ENCODE measurements at places on chromosomes 11 and 22.

DNA sequence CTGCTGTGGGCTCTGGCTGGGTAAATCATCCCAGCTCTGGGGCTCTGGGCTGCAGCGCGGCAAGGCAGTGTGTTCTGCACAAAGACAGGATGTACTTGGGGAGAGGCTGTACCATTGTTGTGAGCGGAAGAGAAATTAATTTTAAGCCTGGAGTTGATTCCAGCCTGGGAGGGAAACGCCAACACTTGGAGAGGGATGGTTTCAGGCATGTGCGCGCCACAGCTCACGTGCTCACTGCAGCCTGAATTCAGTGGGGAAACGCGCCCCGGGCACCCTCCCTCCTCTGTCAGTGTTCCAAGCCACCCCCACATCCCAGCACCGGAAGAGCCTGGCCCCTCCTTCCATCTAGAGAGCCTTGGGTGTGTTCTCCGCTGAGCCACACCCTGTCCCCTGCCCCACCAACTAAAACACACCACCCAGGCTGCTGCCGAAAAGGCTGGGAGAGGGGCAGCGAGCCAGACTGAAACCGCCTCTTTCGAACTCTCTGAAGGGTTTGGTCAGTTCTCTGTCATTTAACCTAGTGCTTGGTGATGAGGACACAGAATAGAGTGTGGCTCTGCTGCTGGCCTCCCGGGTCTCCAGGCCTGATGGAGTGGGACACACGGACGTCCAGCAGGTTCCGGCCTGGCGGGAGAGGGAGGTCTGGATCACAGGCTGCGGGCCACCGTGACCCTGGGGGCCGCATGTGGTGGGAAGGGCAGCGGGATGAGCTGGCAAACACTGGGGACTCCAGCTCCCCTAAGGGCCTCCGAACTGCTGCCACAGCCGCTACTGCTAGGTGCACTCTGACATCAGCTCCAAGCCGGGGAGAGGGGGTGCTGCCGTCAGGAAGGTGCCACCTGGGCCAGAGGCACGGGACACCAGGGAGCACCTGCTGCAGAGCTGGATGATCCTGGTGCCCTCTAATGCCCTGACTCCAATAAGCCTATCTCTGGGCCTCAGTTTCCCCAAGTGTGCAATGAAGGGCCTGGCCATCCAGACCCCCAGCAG is 230.8 kb downstream of the CTTN start:
- DNase-seq, result no peak

DNA sequence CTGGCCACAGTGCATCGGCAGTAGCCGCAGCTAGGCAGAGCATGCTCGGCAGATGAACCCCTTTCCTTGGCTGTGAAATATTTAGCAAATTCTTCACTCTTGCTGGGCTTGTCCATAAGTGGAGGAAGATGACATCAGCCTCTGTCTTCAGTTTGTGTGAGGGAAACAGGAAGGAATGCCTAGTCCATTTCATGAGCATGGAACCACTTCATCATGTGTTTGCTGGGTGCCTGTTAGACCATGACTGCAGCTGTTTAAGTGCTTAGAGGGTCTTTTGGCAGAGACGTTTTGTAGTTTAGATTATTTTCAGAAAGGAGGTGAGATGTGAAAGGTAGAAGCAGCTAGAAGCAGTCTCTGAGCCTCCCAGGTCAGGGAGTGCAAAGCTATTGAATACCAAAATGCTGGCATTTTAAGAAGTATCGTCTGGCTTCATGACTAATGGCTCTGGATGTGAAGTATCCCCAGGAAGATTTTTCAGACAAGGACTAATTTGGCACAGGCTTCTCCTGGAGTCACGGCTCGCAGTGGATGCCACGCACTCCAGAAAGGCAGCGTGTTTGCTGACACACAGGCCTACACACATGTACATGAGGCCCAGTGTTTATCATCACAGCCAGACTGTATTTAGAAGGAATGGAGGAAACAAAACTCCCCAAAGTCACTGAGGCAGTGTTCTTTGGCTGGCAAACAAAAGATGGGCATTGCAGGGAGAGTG is 43.1 kb upstream of the GRAMD1B start:
- DNase-seq, result no peak

DNA sequence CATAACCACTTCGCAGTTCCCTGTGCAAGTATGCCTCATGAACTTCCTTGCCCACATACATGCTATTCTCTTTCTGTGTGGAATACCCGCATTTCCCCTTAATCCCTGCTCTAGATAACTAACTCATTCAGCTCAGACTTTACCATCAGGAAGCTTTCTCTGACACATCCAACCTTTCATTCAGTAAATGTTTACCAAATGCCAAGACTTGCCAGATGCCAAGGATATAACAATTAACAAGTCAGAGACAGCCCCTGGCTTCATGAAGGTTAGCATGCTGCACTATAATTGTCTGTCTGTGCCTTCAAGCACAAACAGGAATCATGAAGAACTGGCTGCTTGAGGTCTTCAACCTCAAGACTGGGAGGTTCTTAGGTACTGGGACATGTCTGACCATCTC is 71.2 kb upstream of the GDPD4 start:
- DNase-seq, result no peak

GRCh38 chr11:64876835-64877341 is 1.5 kb downstream of the EHD1 start:
- no peak for DNase-seq

GRCh38 chr22:39408173-39408572 is 8.6 kb downstream of the TAB1 start:
- no peak for DNase-seq

DNA sequence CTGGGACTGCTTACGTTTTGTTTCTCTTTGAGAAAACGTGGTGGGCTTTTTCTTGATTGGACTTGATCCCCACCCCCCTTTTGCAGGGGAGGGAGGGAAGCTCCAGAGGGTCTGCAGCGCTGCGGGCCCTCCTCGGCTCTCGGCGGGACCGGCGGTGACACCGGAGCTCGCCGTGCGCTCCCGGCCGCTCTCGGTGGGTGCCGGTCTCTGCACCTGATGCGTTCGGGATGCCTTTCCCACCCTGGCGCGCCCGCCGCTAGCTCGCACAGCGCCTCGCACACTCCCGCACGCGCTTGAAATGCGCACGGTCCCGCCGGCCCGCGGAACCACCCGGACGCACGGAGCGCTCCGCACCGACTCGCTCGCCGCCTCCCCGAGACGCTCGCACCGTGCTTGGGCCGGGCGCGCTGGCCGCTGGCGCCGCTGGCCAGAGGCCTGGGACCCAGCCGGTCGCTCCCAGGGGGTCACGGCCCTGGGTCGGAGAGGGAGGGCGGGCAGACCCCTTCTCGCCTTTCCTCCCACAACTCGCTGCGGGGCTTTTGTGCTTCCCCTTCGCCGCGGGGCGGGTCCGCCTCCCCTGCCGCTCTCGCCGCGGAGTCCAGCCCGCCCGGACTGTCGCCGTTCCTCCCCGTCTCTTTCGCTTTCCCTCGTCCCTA is 1.0 kb downstream of the ZBTB16 start:
- DNase-seq, result peak; percentile 43

- DNase-seq, result no peak
Observed at GRCh38 chr11:127233998-127234397, 233.4 kb upstream of the KIRREL3 start.

GRCh38 chr11:95499516-95500135 is 268.6 kb upstream of the SESN3 start:
- DNase-seq, result no peak

DNA sequence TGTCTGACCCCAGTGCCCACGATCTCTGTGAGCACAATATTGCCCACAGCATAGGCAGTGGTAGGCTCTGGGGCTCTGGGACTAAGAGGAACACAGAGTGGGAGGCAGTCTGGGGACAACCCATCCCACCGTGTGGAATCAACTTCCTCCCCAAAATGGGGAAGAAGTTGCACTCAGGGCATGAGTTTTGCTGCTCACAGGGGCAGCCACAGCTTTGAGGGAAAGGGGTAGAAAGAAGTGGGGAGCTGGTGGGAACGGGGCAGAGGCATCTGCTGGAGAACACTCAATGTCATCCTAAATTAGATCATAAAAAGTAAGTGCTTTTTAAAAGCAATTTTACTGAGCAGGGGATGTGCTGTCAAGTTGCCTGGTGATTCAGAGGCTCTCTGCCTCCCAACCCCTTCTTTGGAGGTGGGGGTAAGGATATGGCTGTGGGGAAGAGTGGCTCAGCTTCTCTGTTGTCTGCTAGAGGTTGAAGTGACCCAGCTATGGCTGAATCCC is 233.8 kb upstream of the NCAM1 start:
- DNase-seq, result no peak

DNA sequence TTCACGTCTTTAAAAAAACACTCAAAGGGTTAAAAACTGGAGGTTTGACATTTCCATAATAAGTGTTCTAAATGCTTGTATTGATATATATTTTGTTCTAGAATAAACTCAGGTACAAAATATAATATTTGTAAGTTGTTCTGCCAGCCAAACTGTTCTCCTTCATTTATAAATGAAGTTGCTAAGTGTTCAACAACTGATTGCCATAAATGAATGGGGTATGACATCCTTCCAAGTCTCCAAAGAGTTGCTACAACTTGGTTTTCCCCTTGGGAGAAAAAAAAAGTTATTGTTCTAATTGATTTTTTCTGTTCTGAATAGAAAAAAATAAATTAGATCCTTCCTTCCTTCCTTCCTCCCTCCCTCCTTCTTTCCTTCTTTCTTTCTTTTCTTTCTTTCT is 65.4 kb upstream of the BLID start:
- DNase-seq, result no peak

- DNase-seq, result no peak
Observed at GRCh38 chr11:10376061-10376460, 71.2 kb downstream of the ADM start.

DNA sequence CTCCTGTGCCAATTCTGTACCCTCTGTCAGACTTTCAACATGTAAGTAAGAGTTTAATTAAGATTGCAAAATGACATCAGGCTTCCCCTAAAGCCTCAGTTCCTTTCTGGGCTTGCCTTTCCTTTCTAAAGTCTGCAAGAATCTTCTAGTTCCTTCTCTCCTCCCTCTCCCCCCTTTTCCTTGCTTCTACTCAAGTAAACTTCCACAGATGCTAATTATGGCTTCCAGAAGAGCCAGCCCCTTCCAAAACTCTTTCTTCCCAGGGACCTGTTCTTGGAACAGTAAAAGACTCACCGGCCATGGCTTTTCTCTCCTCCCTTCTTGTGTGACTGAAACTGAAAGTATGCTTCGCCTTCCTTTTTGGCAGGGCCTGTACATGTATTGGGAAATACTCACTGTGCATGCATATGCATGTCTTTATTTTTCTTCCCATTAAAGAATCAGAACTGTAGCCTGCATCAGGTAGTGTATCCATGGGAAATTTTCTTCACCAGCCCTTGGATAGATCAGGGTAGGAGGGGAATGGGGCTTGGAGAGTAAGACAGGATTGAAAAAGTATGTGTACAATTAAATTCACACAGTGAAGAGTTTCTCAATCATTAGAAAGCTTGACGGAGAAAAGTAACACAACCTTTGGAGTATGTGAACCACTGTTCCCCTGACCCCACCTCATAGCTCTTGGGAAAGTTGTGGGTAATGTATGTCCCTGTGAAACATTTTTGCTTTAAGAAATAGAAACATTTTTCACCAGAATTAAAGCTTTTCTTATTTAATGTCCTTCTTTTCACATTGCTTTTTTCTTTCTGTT is at the start of gene CASP1:
CASP1 (minus strand) TSS at position 332 of the 808 bp plus-strand sequence; CDS start at position 301, 31 bp downstream.
- DNase-seq, result no peak

GRCh38 chr11:124442442-124442841 is 3.1 kb downstream of the OR8B8 start:
- no peak for DNase-seq

- no peak for DNase-seq
Observed at GRCh38 chr11:87394924-87395323, 357.2 kb downstream of the TMEM135 start.

DNA sequence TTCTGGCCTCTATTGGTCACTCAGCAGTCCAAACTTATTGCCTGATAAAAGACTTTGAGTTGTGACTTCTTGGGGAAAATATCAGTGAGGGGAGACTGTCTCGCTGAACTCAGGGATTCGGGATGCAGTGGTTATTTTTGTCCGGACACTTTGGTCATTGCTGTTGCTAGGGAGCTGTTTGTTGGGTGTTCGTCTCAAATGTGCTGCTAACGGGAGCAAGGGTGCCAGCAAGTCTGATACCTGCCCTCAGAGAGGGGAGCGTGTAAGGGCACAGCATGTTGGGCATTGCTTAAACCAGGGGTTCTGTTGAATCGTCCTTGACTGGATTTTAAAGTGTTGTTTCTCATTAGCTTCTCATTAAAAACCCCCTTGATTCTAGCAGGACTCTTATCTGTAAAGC is 49.2 kb upstream of the SLC25A18 start:
- DNase-seq, result no peak

GRCh38 chr11:62445314-62445740 is 26.5 kb downstream of the SCGB1A1 start:
- no peak for DNase-seq

- no peak for DNase-seq
Observed at GRCh38 chr11:18364495-18365073, 29.8 kb upstream of the LDHA start.

- no peak for DNase-seq
Observed at GRCh38 chr11:116510166-116510565, 262.6 kb downstream of the BUD13 start.

GRCh38 chr11:17767914-17768313 is 33.3 kb downstream of the KCNC1 start:
- no peak for DNase-seq

DNA sequence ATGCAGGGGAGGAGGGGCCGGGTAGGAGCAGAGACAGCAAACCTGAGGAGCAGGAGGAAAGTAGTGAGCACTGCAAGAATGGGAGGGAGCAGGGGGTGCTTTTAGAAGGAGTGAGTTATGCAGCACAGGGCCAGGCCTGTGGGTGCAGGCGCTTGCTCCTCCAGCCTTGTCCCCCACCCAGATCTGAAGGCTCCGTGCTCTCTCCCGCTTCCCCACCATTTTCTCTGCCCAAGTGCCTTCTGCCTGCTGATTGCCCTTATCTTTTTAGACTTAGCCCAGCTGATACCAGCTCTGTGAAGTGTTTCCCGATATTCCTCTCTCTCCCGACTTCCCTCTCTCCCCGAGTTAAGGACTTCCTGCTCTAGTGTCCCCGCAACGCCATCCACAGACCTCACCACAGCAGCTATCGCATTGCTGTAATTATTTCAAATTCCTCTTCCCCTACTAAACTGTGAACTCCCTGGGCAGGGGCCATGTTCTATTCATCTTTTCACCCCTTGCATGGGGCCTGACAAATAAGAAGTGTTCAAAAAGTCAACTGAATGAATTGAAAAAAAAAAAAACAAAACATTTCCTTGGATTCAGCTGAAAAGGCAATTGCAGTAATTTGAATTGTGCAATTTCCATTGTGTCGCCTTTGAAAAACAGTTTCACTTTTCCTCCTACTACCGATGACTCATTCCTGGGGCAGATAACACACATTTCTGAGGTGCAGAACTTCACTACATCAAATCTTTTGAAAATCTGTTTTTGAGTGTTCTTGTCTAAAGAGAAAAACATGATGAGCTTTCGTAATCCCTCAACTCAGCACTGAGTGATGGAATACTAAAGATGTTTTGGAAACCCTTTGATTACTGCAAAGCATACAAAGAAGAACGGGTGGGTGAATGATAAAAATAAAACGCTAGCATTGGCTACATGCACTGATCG is 69.7 kb upstream of the BMAL1 start:
- DNase-seq, result no peak

All from activated B cell treated with CpG ODN at 0.5 μM for 24 hours (primary cell).